ENCODE measurements at places on chromosomes 11 and 22.

GRCh38 chr11:111327908-111328624 lies 29.7 kb downstream of the POU2AF3 start:
- no peak for DNase-seq

DNA sequence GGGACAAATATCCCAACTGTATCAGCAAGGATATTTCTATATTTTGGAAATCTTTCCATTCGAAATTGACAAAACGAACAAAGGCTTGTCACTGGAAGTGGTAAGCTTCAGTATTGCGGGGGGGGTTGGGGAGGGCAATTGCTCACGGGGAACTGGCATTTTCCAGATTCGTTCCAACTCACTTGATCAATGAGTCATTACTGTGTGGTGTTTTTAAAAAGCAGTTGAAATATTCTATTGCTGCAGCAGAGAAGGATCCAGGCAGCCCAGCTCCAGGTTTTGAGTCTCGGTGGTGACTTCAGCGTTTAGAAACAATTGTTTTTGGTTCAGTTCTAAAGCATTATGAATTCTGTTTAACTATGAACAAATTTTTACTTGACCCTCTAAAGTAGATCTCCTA lies 33.8 kb upstream of the FBLN1 start:
- no peak for DNase-seq

- DNase-seq: no peak
These were observed 80.7 kb upstream of the NAV2 start for GRCh38 chr11:19631712-19632498.

DNA sequence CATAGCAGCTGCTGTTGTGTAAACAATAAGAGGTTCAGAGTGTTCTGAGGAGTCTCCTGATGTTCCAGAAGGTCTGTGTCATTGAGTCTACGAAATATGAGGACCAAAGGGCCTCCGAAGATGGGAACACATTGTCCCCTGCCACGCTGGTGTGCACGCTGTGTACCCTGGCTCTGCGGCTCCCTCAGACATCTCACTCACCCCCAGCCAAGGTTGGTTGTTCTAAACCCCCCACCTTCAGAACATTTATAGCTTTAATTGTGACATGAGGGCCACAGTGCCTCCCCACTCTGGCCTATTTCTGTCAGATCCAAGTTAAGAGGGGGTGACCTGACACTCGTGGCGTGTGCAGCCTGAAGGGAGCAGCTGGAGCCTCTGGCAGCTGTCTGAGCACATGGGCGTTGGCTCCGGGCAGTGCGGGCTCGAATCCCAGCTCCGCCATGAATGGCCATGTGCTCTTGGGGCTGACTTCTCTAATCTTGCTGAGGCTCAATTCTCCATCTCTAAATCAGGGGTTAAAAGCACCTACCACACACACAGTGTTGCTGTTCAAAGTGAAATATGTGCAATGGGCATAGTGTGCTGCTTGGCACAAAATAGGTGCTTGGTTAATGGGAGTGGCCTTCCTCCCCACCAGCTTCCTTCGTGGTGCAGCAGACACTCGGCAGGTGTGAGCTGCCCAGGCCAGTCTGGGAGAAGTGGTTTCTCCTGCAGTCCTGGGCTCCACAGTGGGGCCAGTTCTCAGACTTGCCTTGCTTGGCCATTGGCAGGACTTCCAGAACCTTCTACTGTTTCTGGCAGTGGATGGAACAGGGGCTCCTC lies 39.7 kb upstream of the MICAL2 start:
- DNase-seq: no peak

GRCh38 chr22:36593215-36593614 lies 64.2 kb upstream of the EIF3D start:
- no peak for DNase-seq

- no peak for DNase-seq
These were observed 121.6 kb downstream of the KCNQ1 start for GRCh38 chr11:2566223-2567025.

- peak; percentile 18 for DNase-seq
These were observed 84.3 kb downstream of the IGLL1 start for GRCh38 chr22:23495614-23496444.

- no peak for DNase-seq
These were observed 12.8 kb downstream of the SHANK2 start for GRCh38 chr11:71239581-71239980.

Data from KG1 (cell line).